ENCODE measurements at places on chromosomes 4 and X. TPM values are rescaled to one million over a fixed set of nuclear protein-coding genes. Genes with fewer than 3 reads are reported as not detected.

Gene KIT
- total RNA-seq: not detected

Gene HERC3
- total RNA-seq: 7.7 TPM

Gene VCX2
- total RNA-seq: not detected

Gene NXT2
- total RNA-seq: 11.0 TPM

Gene CSN1S1
- not detected for total RNA-seq

Gene ETNPPL
- not detected for total RNA-seq

Gene CCKAR
- not detected for total RNA-seq

Gene GLRB
- total RNA-seq: 0.88 TPM

Gene CXCL10
- 0.17 TPM for total RNA-seq

Gene ARR3
- total RNA-seq: not detected

Gene ZNF711
- 1.1 TPM for total RNA-seq

Gene LEF1
- not detected for total RNA-seq

Gene GAGE10
- not detected for total RNA-seq

Gene COX7B2
- not detected for total RNA-seq

Gene GLOD5
- total RNA-seq: not detected

Gene CLGN
- 5.2 TPM for total RNA-seq

Gene SLC16A2
- total RNA-seq: 30.2 TPM

Gene NLGN3
- total RNA-seq: 0.94 TPM

Gene ABRAXAS1
- total RNA-seq: 7.4 TPM

Gene CCNB3
- total RNA-seq: 0.60 TPM

Gene TLR2
- 0.13 TPM for total RNA-seq

Gene UGDH
- 325 TPM for total RNA-seq

Gene MAGEA10
- total RNA-seq: 0.04 TPM

Gene PPARGC1A
- 0.06 TPM for total RNA-seq

Gene ZNF41
- 4.4 TPM for total RNA-seq

Gene GAGE2A
- total RNA-seq: not detected

Gene DDX53
- not detected for total RNA-seq

Gene NSG1
- 0.86 TPM for total RNA-seq

Gene FGG
- 4.1 TPM for total RNA-seq

Gene GATA1
- total RNA-seq: not detected

Gene HSD17B13
- total RNA-seq: 0.05 TPM
